Caco-2 (cell line): ENCODE measurements at places on chromosomes 2 and 18. TPM values are rescaled to one million over a fixed set of nuclear protein-coding genes. Genes with fewer than 3 reads are reported as not detected.

DNA sequence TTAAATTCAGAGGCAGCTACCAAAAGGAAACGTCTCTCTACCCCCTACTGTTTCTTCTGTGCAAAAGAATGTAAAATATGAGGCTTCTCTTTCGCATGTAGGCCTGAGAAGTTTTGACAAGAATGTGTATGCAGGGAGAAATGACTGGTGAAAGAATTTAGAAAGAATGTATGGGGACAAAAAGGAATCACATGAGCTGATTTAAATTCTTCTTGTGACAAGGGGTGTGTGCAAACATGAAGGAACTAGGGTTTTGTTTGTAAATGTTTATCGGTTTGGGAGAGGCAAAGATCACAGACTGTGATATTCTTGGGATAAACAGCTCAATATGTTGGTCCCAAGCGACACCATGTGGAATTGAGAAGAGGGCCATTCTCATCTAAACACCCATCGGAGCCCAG, 345.2 kb upstream of the VRK2 start:
- peak; percentile 25 for DNase-seq

- DNase-seq, result no peak
These were observed 112.1 kb downstream of the UPP2 start for GRCh38 chr2:158213773-158214172.

GRCh38 chr2:45497355-45497754, 113.7 kb downstream of the SRBD1 start:
- DNase-seq, result no peak

GRCh38 chr18:9437021-9437437, 38.3 kb upstream of the RALBP1 start:
- no peak for DNase-seq

MARCO gene
- total RNA-seq, result 0.43 TPM in 1 of 2 replicates, not detected in the other
